BE2C (cell line): ENCODE measurements at places on chromosomes 13 and 19.

DNA sequence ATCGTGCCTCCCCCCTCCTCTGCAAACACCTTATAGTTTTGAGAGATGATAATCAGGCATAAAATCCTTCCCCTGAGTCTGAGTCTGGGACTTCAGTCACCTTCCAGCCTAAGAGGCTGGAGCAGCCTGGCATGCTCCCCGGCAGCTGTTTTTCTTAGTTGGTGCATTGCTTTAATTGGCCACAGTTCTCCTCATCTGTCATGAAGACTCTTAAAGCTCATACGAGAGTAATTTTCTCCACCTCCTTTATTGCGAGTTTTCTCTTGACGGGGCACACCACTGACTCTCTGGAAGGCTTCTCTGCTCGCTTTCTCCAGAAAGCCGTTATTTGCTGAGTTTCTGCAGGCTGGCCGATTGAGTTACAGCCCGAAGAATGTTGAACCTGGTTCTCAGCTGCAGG, 310.5 kb downstream of the ATP8A2 start:
- DNase-seq = no peak

DNA sequence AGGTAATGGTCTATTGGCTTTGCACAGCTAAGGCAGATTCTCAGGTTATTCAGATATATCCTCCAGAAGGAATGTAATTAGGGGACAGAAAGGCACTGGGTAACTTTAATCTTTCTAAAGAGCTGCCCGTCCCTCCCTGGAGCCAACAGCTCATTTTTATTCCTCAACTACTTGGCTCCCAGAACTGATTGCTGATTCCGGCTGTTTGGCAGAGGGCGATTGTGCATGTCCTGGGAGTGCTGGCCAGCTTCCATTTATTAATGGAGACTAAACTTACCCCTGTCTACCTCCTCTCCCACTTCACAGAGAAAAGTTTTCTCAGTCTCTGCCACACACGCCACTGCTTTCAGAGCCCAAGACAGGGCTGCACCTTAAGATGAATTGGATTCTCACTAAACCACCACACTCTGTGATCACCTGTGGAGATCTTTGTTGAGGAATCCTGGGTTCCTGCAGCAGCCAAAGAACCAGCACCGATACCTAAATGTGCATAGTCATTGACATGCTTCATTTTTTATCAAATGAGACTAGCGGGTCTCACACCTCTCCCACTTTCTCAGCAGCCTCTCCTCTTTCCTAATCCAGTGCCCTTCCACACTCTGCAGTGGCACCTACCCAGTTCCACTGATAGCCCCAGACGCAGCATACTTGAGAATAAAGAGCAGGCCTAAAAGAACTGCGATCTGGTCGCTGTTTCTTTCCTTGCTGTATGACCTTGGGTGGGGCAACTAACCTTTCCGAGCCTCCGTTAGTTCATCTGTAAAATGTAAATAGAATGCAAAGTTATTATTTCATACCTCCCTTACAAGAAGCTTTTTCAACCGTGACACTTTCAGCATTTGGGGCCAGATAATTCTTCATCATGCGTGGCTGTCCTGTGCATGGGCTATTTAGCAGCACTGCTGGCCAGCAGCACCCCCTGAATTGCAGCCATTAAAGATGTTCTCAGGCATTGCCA, 648.7 kb downstream of the UQCRFS1 start:
- DNase-seq = no peak

- DNase-seq = no peak
These were observed 249.6 kb downstream of the GPC5 start for GRCh38 chr13:91648012-91648411.

- no peak for DNase-seq
These were observed 1069.7 kb downstream of the EFNB2 start for GRCh38 chr13:105465745-105466144.

GRCh38 chr19:15173746-15174404, 26.9 kb downstream of the NOTCH3 start:
- no peak for DNase-seq

DNA sequence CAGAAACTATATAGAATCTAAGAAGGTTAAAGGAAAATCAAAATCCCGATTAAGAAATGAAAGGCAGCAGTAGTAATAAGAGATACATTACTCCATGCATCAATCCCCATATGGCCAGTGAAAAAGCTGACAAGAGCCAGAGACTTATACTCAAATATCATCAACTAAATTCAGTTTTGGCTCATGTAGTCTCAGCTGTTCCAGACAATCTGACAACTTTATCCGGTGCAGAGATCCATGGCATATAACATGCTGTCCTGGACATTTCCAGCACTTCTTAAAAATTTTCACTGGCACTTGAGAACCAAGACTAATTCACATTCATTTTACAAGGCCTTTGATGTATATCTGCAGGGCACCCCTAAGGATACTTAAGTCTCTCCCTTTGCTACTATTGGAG, 255.7 kb upstream of the KLHL1 start:
- DNase-seq = no peak

DNA sequence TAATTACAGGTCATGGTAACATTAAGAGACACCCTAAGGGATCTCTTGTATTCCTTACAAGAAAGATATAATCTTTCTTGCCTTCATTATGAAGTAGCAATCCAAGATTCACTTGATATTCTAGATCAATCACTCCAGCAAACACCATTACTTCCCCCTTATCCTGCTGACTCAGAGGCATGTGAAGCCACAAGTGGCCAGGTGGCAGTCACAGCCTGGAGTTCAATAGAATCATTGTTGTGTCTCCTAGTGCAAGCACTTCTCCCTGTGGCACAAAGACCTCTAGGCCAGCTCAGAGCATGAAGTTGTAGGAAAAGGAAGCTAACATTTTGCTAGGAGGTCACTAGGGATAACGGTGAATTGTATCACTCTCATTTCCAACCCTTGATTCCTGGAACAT, 864.3 kb upstream of the ATXN8OS start:
- DNase-seq = no peak

DNA sequence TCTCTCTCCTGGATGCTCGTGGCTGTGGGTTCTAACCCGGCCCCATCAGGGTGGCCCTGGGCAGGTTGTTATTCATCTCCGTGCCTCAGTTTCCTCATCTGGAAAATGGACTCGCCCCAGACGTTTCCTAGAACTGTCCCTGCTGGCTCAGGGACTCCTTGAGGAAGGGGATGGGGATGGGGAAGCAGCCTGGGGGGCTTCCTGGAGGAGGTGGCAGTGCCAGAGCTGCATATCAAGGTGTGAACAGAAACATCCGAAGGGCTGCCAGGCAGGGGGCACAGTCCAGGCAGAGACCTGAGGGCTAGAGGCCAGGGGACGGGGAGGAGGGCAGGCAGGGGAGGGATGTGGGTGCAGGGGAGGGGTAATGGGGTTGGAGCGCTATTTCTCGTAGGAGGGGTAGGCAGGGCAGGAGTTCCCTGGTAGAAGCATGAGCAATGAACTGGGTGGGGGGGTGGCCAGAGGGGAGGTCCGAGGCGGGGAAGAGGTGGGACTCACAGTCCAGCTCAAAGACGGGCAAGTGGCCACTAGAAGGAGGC, 3.6 kb upstream of the ELANE start:
- DNase-seq = no peak

DNA sequence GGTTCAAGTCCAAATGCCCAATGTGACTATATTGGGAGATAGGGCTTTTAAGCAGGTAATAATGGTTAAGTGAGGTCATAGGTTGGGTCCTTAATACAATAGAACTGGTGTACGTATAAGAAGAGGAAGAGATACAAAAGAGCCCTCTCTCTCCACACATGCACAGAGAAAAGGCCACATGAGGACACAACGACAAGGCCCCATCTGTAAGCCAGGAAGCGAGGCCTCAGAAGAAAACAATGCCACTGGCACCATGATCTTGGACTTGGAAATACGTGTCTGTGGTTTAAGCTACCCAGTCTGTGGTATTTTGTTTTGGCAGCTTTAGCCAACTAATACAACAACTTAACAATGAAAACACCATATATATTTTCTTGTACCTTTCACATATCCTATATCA, 23.4 kb upstream of the RFC3 start:
- no peak for DNase-seq

DNA sequence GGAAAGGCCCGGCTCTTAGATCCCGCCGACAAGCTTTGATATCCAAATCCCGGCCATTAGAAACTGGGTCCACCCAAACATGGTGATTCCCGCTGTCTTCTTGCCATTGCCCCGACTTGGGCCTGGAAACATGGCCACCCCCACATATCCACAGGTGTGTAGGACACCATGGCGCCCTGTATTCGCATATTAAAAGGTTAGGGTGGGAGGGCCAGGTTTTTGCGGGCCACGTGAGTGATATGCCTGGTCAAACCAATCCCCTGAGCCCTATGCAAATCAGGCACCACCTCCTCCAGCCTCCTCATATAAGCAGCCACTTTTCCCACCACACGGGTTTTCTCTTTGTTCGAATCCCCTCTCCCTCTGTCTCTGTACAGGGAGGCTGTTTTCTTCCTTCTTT, 766.4 kb downstream of the UQCRFS1 start:
- DNase-seq = no peak

GRCh38 chr13:90708128-90708527, 639.4 kb upstream of the MIR17HG start:
- DNase-seq = no peak

DNA sequence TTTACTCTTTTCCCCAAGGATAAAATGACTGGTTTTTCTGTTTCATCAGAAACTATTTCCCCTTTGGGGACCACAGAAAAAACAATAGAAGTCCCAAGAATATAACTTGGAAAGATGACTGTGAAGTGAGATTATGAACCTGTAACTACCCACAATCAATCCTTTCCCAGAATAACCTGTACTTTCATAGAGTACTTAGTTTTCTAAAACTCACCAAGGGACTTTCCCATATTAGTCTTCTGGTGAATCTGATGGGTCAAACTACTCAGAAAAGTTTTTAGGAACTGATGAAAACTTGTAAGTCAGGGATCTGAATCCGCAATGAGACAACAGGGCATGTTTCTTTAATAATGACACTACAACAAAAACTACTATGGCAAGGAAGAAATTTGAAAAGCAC, 62.6 kb downstream of the STK24 start:
- DNase-seq = no peak

- DNase-seq = no peak
These were observed 10.6 kb downstream of the FZR1 start for GRCh38 chr19:3516675-3517207.

GRCh38 chr13:72004246-72004645, 137.2 kb upstream of the DACH1 start:
- DNase-seq = no peak

DNA sequence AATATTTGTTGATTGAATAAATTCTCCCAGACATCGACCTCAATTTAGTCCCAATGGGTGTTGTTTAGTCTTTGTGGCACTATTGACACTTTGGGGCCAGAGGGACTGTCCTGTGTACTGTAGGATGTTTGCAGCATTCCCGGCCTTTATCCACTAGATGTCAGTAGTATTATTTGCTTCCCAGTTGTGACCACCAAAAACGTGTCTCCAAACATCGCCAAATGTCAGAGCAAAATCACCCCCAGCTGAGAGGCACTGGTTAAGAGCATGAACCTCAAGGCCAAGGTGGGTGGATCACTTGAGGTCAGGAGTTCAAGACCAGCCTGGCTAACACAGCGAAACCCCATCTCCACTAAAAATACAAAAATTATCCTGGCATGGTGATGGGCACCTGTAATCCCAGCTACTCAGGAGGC, 15.4 kb downstream of the NLRP12 start:
- DNase-seq = no peak

DNA sequence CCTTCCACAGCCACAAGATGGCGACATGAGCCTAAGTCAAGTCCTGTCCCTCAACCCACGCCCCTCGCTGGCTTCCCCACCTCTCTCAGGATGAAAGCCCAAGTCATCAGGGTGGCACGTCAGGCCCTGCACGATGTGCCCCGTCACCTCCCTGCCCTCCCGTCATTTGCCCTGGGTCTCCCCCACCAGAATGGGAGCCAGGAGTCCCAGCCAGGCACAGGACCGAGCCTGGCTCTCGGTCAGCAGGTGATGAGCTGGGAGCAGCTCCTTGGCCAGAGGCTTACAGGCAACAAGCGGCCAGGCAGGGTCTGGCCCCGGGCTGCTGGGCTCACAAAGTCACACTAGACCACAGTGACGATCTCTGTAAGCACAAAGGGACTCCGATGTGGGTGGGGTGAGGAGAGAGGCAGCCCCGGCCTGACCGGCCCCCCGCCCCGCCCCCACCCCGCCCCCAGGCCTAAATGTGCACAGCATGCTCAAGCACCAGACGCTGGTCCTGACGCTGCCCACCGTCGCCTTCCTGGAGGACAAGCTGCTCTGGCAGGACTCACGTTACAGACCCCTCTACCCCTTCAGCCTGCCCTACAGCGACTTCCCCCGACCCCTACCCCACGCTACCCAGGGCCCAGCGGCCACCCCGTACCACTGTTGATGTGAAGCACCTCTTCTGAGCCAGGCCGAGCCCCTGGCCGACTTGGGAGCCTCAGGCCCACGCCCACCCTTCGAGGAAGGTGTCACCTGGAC, 7.3 kb downstream of the MRPL4 start:
- peak; percentile 96 for DNase-seq

DNA sequence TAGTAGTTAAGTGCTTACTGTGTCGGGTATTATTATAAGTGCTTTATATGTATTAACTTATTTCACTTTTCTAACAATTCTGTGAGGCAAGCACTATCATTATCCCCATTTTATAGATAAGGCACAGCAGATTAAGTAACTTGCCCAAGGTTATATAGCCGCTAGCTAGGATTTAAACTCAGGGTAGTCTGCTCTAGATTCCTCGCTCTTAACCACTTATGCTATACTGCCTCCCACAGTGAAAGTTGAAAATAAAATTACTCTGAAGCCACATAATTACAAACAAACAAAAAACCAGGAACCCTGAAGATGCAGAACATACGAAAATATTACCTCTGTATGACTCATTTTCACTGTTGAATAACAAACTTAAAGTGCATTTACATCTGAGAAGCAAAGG, 3.9 kb downstream of the TEX30 start:
- DNase-seq = no peak

DNA sequence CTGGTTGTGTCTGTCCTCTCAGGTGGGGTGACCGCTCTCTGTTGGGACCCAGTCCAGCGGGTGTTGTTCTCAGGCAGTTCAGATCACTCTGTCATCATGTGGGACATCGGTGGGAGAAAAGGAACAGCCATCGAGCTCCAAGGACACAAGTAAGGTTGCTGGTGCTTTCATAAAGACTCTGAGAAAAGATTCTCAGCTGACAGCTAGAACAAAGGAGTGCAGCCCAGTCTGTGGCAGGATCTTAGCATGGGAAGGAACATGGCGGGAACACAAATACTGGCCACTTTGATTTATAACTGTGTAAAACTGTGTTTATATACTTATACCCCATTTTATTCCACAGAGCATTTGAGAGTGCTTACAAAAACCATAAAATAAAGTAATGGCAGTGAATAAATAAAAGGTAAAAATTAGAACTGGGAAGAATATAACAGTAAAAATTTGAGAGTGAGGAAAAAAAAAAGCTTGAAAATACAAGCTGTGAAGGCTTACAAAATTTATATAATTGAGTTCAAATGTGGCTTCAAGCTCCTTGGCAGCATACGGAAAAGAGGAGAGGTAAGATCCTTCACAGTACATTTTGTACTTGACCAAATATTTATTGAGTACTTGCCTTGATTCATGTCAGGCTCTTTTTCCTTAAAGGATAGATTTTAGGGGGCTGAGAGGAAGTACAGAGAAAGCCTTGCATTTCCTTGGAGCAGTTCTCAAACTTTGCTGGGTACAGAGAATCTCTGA, 64.8 kb downstream of the DHRS12 start:
- DNase-seq = no peak
